EL (cell line): ENCODE measurements at places on chromosomes 2 and 18.

GRCh38 chr2:62118160-62118559, 77.8 kb upstream of the B3GNT2 start:
- DNase-seq, result no peak

- peak; percentile 36 for DNase-seq
These were observed 60.1 kb downstream of the EMILIN2 start for GRCh38 chr18:2906704-2907549.

DNA sequence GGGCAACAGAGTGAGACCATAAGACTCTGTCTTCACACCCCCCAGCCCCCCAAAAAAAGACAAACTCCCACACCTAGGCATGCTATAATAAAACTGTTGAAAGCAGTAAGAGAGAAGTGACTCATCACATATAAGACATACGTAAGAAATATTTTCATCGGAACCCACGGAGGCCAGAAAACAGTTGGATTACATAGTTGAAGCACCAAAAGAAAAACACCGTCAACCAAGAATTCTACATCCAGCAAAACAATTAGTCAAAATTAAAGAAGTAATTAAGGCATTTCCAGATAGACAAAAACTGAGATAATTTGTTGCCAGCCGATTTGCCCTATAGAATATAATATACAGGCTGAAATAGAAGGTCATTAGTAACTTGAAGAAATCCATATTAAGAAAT, 128.7 kb downstream of the VAPA start:
- no peak for DNase-seq

GRCh38 chr2:126659562-126660467, 3.9 kb downstream of the GYPC start:
- no peak for DNase-seq

GRCh38 chr2:229888031-229888430, 33.8 kb downstream of the TRIP12 start:
- DNase-seq, result no peak

GRCh38 chr2:241030333-241030680, 31.9 kb downstream of the SNED1 start:
- no peak for DNase-seq

- peak; percentile 18 for DNase-seq
These were observed 261.1 kb upstream of the ZEB2 start for GRCh38 chr2:144780983-144781382.

DNA sequence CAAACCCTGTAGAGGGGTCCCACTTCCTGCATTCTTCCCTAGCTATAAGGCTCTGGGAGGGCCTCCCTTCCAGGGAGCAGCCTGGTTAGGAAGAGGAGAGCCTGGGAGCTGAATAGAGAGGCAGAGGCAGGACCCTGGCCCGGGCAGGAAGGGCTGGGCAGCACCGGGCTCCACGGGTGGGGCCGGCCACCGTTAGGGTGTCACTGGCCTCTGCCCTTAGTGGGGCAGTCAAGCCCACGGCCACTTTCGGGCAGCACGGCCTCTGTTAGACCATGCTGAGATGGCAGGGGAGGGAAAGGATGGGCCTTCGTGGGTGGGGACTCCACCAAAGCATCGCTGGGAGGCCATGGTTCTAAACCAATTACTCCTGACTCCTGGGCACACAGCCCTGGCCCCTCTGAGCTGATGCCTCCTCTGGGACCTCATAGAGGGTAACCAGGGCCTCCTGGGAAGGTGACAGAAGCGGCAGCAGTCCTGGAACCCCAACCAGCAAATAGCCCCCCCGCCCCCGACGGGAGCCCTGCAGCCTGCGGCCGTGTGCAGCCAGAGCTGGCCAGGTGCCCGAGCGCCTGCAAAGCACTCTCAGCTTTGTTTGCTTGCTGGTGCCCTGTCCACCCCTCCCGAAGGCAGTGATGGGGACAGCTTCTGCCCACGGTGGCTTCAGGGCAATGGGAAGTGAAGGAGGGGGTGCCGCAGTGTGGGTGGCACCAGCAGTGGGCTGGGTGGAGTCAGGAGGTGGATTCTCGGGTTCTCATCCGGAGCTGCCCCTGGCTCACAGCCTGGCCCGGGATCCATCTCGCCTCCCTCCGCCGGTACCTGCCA, 16.3 kb upstream of the HPCAL1 start:
- DNase-seq, result no peak

- peak; percentile 35 for DNase-seq
These were observed 53.2 kb downstream of the BMPR2 start for GRCh38 chr2:202429164-202429980.

DNA sequence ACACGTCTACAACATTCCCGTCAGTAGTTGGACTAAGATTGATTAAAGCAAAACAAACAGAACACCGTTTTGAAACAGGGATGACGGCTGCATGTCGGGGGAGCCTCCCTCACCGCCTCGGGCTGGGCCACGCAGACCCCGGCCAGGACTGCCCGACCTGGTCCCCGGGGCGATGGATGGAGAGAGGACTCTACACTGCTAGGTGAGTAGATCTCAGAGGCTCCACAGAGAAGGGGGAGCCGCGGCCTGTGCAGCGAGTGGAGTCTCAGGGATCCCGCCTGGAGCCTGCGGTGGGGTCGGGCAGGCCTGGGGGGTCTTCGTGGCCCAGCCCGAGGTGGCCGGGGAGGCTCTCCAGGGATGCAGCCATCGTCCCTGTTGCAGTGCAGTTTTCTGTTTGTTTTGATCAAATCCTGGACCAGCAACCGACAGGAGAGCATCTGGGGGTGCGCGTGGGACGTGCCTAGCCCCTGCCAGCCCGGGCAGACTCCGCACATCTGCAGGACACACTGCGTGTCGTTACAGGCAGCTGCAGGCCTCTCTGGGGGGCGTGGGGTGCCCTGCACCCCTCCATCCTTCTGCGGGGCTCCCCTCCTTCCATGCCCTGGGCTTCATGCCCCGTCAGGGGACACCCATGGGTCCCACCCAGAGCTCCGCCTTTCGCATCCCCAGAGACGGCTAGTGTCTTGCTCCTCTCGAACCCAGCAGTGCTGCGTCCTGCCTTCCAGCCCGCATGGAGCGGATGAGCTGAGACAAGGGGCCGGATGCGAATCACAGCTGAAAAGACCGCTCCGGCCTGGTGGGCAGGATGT, 143.6 kb downstream of the RTP5 start:
- DNase-seq, result no peak

DNA sequence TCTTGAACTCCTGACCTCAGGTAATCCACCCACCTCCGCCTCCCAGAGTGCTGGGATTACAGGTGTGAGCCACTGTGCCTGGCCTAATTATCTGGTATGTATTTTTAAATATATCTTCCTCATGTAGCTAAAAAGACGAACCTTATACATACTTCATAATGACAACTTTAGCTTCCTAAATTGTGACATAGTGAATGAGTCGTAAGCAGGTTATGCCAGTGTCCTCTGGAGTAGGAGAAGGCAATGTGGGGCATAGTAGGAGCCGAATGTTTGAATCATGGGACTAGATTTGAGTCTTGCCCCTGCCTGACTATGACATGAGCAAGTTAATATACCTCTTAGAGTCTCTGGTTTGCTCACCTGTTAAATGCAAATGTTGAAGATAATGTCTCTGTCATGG, 95.8 kb upstream of the FOSL2 start:
- peak; percentile 82 for DNase-seq

DNA sequence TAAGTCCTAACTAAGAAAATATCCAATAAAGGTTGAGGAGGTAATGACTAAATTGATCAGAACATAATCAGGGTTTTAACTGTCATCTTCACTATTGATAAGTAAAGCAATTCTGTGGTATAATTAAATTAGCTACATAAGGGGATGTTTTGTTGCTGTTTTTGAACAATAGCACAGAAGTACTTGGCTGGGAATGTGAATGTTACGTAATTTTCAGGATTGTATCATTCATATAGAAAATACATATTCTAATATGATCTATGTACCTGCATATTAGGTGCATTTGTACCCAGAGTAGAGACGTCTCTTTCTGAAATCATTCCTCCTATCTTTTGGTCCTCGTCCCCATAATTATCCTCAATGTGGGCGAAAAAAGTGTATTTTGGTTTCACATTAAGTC, 109.0 kb downstream of the PIEZO2 start:
- no peak for DNase-seq
